ENCODE measurements at places on chromosomes 5 and 9.

- no peak for DNase-seq
These were observed 194.7 kb downstream of the DNAH5 start for GRCh38 chr5:13749766-13750165.

DNA sequence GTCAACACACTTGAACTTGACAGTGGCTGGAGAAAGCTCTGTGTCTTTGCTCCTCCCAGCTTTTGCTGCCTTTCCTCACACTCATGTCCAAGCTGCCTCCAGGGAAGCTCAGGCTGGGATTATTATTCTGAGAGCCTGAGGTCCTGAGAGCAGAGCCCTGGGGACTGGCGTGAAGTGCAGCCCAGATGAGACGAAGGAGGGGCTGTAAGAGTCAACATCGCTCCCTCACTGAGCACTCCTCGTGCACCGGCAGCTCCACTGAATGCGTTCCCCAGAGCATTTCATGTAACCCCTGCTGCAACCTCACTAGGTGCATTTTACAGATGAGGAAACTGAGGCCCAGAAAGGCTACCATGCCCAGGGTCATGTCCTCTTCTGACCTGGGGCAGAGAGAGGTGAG lies 63.5 kb upstream of the PHYKPL start:
- DNase-seq = no peak

DNA sequence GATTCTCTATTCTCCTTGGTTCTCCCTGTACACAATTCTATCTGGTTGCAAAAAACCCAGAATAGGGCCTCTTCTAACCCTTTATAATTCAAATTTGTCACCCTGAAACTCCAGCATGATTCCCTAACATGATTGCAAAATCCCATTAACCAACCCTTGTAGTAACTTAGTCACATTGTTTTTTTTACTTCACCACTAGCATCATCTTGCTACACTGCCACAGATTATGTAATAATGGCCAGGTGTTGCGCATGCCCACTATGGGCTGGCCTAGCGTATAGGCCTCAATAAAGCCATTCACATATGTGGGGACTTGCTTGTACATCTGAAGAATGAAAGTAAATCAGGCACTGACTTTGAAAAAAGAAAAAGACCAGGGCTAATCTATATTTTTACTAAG lies 25.7 kb downstream of the FAM170A start:
- DNase-seq = no peak

- no peak for DNase-seq
These were observed 37.9 kb upstream of the IDNK start for GRCh38 chr9:83584995-83585394.

- DNase-seq = no peak
These were observed 151.8 kb upstream of the MSX2 start for GRCh38 chr5:174572591-174572990.

DNA sequence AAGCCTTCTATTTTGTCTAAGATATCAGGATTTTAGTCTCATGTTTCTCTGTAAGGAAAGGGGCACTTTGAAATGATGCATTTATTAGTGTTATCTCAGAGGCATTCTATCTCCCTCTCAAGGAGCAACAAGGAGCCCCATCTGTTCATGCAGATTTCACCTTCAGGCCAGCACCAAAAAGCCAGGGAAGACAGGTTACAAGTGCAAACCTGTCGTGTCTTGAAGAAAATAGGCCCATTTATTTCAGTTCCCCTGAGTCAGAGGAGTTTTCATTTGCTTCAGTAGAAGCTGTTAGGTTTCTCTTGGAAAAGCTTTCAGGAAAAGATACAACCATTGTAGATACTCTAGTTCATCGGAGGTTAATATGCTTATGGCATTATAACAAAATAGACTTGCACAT lies 97.2 kb downstream of the SPOCK1 start:
- DNase-seq = no peak

- no peak for DNase-seq
These were observed 257.3 kb downstream of the FBXL17 start for GRCh38 chr5:108124596-108124995.

All from NCI-H226 (cell line).